ENCODE measurements at places on chromosomes 7 and 10.

DNA sequence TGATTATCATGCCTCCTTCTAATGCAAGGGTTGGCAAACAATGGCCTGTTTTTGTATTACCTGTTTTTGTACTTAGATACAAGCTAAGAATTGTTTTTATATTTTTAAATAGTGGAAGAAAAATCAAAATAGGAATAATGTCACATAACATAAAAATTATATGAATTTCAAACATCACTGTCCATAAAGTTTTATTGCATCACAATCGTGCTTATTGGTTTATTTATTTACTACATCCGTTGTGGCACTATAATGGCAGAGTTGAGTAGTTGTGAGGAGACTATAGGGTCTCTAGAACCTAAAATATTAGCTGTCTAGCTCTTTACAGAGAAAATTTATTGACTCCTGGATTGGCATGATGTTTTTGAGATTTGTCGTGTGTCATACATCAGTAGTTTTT is 4.1 kb downstream of the KIF20B start:
- DNase-seq: no peak

DNA sequence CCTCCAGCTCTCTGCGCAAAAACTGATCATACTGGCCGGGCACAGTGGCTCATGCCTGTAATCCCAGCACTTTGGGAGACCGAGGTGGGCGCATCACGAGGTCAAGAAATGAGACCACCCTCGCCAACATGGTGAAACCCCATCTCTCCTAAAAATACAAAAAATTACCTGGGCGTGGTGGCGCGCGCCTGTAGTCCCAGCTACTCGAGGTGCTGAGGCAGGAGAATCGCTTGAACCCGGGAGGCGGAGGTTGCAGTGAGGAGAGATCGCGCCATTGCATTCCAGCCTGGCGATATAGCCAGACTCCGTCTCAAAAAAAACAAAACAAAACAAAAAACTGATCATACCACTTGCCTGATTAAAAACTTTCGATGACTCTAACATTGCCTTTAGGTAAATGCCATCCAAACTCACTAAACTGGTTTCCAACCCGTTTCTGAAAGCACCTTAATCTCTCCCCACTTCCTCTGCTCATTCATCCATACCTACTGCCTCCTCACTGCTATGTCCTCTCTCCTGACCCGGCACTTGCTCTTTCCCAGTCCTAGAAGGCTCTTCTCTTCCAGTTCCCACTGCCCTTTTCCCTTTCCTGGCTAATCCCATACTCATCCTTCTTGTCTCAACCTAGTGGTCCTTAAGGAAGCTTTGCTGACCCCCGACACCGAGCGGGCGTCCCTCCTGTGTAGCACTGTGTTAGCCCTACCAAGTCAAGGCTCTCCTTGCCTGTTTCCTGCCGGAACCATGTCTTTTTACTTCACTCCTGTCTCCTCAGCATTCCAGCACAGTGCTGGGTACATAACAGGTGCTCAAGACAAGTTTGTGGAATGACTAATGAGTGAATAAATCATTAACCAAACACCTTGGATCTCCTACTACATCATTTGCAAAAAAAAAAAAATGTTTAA is 686 bp upstream of the MIOS start:
- no peak for DNase-seq

DNA sequence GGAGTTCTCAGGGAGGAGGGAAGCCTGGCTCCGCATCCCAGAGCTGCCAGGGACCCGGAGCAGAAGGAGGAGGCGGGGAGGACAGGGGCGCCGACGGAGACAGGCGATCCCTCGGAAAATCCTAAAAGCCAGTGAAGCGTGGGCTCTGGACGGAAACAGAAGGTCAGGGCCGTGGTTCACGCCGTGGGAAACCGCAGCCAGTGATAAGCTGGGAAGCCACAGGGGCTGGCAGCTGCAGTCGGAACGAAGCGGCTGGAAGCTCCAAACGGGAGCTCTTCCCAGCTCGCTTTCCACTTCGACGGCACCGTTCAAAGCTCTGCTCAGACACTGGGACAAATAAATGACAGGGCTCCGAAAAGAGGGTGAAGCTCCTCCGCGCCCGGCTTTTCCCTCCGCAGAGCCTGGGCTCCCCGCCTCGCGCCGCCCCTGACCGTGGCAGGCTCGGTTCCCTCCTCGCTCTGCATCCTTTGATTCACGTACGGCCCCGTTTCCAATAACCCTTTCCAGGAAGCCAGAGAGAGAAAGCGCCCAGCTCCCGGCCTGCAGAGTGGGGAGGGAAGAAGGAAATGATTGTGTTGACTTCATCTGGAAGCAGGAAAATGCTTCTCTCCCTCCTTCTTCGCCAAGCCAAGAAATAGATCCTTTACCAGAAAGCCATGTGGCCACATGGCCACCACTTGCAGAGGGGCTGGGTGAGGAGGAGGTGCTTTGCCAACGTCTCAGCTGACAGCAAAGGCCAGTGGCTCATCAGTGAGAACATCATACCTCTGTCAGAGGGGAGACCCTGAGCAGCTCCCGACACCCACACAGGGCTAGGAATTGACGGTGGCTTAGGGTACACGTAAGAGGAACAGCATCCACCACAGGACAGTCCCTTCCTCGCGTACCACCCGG is 57.4 kb downstream of the ADRB1 start:
- no peak for DNase-seq

GRCh38 chr10:78687626-78688025 is 381.1 kb upstream of the ZMIZ1 start:
- DNase-seq: no peak

GRCh38 chr7:114922026-114922651 is at the start of gene MDFIC:
Gene MDFIC, plus strand, starts transcription at chr7:114922094. Its CDS starts 940 bp downstream, at chr7:114923034.
- DNase-seq: no peak

DNA sequence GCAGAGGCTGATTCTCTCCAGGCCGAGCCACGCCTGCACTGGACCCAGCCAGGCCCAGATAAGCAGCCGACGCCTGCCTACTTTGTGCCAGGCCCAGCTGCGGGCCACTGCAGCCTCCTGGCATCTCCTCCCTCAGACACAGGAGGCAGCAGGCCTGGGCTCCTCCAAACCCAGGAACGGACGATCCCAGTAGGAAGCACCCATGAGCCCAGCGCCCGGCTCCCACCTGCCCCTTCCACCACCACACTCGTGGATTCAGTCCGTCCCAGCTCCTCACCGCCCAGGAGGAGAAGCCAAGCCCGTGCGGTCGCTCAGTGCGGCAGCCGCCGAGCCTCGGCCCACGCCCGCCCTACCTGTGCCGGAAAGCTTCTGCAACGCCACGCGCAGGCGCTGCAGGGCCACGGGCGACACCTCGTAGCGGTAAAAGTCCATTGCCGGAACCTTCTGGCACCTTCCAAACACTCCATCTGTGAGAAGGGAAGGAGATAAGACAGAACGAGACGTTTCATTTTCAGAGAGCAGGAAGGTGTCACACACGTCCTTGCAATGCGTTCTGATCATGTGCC is 271.1 kb downstream of the PTPRN2 start:
- no peak for DNase-seq

GRCh38 chr7:32587411-32587948 is 92.2 kb downstream of the AVL9 start:
- DNase-seq: no peak

- DNase-seq: no peak
Measured at GRCh38 chr10:43194266-43194665, 56.0 kb downstream of the CSGALNACT2 start.

- DNase-seq: no peak
Measured at GRCh38 chr10:60714233-60714632, 64.0 kb upstream of the CDK1 start.

DNA sequence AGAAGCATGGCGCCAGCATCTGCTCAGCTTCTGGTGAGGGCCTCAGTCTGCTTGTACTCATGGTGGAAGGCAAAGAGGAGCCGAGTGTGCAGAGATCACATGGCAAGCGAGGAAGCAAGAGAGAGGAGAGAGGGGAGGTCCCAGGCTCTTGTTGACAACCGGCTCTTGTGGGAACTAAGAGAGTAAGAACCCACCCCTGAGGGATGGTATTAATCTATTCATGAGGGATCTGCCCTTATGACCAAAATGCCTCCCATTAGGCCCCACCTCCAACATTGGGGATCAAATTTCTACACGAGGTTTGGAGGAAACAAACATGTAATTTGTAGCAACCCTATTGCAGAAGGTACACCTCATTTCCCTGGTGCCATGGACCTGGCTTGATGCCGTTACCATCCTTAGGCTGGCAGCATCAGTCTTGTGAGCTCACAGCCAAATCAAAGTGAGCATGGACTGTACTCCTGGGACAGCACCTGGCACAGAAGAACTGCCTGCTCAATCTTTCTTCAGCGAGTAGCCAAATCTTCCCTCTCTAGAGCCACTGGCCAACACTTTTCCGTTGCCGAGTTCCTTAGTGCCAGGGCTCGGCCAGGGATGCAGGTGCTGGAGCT is 6.5 kb downstream of the BTBD16 start:
- no peak for DNase-seq

- no peak for DNase-seq
Measured at GRCh38 chr7:119254742-119255141, 1018.2 kb upstream of the KCND2 start.

DNA sequence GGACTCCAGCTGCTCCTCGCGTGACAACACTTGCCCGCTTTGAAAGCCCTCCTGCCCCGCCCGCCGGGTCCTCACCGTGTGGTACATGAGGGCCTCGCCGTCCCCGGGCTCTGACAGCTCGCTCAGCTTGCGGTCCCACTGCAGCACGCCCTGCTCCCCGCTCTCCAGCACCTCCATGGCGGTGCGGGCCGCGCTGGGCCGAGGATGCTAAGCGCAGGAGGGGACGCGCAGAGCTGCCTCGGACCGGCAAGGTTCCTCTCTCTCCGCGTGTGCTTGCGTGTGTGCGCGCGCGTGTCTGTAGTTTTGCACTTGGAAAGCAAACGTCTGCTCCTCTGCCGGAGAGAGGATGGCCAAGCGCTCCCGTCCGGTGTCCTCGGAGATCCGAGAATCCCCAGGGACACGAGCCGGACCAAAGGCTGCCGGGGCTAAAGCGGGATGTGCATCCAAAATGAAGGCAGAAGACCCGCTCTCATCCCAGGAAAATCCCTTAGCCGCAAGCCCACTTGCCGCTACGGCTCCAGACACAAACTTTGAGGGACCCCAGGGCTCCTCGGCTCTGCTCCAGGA is at the start of gene CREB3L2:
TSS of gene CREB3L2 (minus strand) at position 558 of the 567 bp plus-strand sequence. CDS start at position 177, 381 bp downstream.
- DNase-seq: peak; percentile 19

DNA sequence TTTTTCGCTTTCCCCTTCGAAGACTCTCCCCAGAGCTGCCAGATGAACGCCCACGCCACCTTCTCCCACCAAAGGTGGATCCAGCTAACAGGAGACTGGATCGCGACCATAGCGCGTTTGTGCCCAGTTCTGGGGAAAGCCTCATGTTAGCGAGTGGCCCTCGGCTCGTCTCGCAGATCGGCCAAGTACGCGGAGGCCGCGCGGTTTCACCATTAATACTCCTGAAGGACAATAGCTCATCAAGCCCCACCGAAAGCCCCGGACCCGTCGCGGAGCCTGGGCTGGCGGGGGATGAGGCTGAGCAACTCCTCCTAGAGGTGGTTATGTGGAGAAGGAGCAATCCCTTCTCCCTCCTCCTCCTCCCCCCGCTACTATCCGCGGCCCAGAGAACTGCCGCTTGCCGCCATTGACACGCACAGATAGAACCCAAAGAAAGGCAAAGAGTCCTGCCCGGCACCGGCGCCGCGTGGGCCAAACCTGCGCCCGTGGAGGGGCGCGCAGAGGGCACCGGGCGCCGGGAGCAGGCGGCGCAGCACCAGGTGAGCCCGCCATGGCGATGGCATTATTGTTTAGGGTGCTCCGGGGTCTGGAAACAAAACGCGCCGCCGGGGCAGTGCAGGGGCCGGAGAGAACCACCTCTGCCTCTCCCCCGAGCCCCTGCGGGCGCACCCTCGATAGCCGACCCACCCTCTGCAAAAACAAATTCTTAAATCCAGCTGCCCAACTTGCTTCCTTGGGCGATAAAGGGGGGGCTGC is at the start of gene MACROH2A2:
TSS of gene MACROH2A2 (plus strand) at position 385 of the 756 bp plus-strand sequence. CDS start 22,813 bp downstream, outside the sequence.
- DNase-seq: no peak

GRCh38 chr10:43135656-43136055 is 2.6 kb upstream of the CSGALNACT2 start:
- no peak for DNase-seq

DNA sequence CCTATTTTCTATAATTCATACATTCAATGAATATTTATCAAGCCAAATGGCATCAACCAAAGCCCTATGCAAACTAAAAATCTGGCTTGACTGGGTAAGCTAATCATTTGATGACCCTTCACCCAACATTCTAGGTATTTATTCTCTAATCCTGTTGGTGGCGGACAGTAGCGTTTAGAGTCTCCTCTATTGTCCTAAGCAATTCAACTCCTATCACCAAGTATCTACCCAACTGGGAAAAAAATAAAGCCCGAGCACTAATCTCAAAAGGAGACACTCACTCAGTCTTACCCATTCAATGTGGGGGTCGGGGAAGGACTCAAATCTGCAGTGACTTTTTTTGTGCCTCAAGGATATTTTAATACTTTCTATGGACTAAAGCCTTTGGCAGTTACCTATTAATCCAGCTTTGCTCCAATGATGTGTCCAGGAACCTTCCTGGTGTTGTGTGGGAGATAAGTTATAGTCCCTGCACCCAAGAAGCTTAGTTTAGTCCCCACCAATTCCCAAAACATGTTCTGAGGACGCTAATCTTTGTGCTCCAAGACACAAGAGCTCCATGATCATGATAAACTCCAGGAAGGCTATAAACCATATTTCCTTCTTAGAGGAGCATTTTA is 30.6 kb downstream of the DNMBP start:
- DNase-seq: no peak

GRCh38 chr10:6072215-6072934 is 10.2 kb upstream of the IL2RA start:
- DNase-seq: no peak

- no peak for DNase-seq
Measured at GRCh38 chr10:123156078-123156477, 1.9 kb downstream of the BUB3 start.

- DNase-seq: no peak
Measured at GRCh38 chr7:22842383-22842941, 19.8 kb upstream of the TOMM7 start.

DNA sequence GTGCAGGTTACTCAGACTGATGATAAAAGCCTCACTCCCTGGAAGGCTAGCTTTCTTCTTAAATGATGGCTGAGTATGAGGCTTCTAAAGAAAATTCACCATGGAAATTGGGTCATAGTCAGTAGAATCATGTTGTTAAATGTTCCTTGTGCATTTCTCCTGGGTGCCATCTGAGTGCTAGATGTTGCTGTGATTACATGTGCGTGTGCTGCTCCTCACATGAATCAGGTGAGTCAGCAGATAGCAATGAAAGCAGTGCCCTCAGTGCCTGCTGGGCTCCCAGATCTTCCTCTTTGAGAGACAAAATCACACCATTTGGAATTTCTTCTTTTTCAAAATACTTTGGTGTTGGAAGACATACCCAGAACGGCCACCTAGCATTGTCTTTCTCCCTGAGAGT is 331.7 kb downstream of the XPNPEP1 start:
- no peak for DNase-seq
